ENCODE measurements at places on chromosomes 12 and 14.

DNA sequence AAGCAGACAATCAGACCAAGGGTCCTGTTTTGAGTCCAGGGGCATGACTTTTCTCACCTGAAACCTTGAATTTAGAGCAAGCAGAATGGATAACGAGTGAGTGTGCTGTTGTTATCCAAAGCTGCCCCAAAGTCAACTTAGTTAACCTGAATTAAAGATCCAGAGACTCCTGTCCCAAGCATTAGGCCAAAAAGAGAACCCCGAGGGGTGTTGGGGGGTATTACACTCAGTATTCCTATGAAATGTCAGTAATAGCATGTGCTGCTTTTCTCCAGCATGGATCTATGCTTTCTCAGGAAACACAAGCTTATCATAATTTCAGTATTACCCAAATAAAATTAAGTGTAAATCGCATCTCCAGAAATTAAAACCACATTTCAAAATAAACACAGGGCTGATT is 19.0 kb downstream of the EIF4B start:
- DNase-seq = no peak

DNA sequence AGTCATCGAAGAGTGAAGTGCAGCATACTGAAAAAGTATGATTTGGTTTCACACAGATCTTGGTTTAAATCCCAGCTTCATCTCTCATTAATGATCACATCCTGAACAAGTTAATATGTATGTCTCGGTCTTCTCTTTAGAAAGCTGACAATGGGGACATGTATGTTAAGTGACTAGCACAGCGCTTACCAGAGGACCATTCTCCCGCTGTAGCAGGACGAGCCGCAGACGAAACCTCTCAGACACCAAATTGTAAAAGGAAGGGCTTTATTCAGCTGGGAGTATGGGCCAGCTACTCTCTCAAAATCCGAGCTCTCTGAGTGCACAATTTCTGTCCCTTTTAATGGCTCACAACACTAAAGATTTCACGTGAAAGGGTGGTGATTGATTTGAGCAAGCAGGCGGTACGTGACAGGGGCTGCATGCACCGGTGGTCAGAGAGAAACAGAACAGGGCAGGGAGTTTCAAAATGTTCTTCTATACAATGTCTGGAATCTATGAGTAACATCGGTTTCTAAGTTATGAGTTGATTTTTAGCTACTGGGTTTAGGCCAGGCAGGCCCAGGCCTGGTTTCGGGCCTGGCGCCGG is 682.4 kb downstream of the DIO2 start:
- DNase-seq = no peak

GRCh38 chr14:93960108-93960475 is 16.3 kb downstream of the ASB2 start:
- no peak for DNase-seq

GRCh38 chr12:2593045-2593444 is 201.7 kb upstream of the FKBP4 start:
- no peak for DNase-seq

- DNase-seq = no peak
Measured at GRCh38 chr14:68399971-68400370, 392.9 kb downstream of the ZFP36L1 start.

- DNase-seq = no peak
Measured at GRCh38 chr12:70598467-70599193, 38.6 kb downstream of the PTPRB start.

DNA sequence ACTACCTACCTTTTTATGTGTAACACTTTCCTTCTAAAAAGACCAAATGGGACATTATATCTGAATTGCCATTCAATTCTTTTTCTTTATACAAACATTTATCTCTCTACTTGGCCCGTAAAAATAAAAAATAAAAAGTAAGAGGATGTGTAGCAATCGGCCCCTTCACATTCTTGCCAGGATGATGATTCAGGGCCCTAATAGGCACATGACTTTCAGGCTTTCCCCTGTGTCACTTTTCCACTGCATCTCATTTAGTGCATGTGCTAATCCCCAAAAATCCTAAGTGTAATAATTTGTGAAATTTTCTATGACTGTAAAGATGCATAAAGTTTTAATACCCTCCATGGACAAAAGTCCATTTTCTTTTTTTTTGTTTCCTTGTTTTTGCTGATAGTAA is 23.0 kb upstream of the ATP2B1 start:
- no peak for DNase-seq

- no peak for DNase-seq
Measured at GRCh38 chr12:10067264-10067663, 31.5 kb downstream of the CLEC1A start.

GRCh38 chr12:25958428-25959070 is at the start of gene RASSF8:
Gene RASSF8, plus strand, starts transcription at chr12:25958682. Its CDS starts 96,662 bp downstream, at chr12:26055344.
- DNase-seq = no peak

DNA sequence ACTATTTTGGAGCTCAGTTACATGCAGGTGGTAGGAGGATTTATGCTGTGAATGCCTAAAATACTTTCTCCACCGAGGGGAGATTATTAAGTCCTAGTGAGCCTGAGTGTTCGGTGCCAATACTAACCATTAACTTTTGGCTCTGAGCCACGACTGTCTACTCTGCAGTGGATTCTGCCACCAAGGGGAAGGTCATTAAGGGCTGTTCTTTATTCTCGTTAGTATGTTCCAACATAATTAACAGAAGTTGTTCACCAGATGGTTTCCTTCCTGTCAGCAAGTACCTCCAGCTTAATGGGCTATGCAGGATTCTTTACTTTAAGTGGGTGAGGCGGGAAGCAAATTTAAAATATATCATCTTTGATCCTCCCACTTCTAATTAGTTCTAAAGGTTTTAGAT is 326.3 kb downstream of the BMP4 start:
- DNase-seq = no peak

- DNase-seq = peak; percentile 86
Measured at GRCh38 chr14:69398053-69398817, at the start of the genes ERH and SLC39A9. Gene ERH, minus strand, starts transcription at chr14:69398299. Its CDS starts 66 bp downstream, at chr14:69398233. Gene SLC39A9, plus strand, starts transcription at chr14:69398692. Its CDS starts 678 bp downstream, at chr14:69399370.

GRCh38 chr12:101963697-101964096 is 86.3 kb downstream of the DRAM1 start:
- no peak for DNase-seq

- DNase-seq = peak; percentile 31
Measured at GRCh38 chr14:50559990-50560930, at the start of gene ATL1. Gene ATL1, plus strand, starts transcription at chr14:50560145. Its CDS starts 121 bp downstream, at chr14:50560266.

- no peak for DNase-seq
Measured at GRCh38 chr12:84920331-84920730, 7.7 kb upstream of the SLC6A15 start.

DNA sequence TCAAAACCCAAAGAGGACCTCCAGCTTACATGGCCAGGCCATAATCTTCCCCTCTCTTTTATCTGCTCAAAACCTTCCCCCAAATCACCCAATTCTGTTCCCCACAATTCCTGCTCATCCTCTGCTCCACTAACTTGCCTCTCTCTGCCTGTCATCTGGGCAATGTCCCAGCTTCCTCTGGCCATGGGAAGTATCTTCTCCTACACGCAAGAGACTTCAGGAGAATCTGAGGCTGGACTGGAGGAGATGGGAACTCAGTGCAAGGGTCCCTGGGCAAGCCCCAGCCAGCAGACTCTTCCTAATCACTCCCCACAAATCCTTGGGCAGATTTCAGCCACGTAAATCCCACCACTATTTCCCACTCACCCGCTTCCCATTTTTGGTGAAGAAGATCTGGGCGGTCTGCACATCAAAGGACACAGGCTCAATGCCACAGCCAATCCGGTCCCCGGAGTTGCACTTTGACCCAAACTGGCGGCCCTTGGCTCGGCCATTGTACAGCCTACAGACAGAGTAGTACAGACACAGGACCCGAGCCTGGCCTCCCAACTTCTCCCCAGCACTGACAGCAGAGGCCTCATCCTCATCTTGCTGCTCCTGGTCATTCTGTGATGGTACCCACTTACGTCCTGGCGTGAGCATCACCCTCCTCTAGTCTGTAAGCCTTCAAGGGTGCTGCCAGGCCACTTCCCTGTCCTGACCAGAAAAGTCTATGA is 4.7 kb downstream of the SPRYD3 start:
- no peak for DNase-seq

DNA sequence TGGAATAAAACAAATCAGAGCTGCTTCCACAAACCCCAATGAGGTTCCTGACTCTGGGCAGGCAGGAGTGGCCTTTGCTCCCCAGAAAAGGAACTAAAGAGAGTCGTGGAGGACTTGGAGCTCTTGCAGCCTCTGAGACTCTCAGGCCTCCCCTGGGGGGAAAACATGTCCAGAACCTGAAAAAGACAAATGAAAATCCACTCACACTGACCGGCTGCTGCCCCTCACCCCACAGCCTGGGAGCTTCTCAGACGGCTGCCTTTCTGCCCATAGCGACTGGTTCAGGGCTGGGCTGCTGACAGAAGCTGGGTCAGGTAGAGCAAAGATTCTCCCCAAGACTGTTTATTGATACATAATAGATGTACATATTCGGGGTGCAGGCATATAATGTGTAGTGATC is 356.0 kb downstream of the ADGRD1 start:
- no peak for DNase-seq

DNA sequence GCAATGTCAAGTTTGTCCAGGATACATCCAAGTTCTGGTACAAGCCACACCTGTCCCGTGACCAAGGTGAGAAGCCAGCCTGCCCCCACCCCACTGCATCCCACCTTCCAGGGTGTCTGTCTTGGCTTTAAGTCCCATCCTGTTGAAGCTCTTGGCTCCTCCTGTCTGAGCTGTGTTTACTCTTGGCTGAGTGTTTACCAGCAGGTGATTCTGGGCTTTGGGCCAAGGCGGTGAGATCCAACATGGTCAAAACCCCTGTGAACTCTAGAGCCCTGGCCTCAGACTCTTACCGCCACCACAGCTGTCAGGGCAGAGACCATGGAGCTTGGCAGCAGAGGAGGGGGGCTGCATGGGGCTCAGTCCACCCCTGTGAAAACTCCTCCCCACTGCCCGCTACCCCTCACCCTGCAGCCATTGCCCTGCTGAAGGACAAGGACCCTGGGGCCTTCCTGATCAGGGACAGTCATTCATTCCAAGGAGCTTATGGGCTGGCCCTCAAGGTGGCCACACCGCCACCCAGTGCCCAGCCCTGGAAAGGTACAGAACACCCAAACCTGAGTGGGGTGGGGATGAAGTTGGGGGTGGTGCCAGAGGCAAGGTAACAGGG is 11.6 kb downstream of the TNS2 start:
- no peak for DNase-seq

DNA sequence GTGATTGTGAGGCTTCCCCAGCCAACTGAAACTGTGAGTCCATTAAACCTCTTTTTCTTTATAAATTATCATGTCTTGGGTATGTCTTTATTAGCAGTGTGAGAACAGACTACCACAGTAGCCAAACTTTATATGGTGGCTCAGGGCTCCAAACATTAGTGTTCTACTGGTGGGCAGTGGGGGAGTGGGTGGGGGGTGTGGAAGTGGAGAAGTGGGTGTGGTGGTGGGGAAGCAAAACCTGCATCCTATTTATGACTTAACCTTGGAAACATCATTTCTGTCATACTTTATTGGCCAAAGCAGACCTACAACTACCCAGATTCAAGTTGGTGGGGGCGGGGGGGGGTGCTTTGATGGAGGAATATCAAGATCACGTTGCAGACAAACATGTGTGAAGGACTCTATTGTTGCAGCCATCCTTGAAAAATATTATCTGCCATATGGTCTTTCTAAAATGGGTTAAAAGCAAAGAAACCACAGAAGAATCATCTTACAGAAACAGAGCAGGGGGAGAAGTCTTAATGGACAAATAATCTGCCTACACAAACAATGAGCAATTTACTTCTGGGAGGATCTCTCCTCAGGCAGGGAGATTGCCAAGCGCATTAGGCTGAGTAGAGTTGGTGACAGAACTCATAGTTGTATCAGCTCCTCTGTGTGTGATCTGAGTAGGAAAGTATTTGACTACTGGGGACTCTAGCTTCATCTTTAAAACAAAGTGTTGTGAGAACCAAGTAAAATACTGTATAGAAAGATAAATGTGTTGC is 1.4 kb upstream of the PWP1 start:
- no peak for DNase-seq

DNA sequence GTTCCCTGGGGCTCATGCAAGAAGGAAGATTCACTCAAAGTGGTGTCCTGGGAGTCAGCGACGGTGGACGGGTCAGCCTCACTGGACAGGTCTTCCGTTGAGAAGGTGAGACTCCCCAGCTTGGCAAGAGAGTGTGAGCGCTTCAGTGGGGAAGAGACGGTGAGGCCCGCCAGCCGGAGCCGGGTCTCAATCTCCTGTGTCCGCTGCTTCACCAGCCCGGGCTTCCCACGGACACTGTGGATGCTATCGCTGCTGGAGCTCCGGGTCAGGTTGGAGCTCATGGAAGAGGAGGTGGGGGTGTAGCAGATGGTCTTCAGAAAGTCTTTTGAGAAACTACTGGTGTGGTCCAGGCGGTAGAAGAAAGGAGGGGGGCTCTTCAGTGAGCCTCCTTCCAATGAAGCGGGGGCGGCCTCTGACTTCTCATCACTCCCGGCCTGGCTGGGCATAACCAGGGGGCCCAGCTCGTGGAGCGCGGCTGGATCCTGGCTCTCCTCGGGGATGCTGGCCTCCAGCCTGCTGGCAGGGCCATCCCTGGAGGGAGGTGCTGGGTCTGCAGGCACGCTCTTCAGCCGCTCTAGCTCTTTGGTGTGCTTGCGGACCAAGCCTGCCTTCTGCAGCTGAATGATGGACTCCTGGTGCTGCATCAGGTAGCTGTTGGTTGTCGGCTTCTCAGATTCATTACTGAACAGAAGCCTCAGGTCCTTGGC is 56.9 kb upstream of the CORO1C start:
- no peak for DNase-seq

DNA sequence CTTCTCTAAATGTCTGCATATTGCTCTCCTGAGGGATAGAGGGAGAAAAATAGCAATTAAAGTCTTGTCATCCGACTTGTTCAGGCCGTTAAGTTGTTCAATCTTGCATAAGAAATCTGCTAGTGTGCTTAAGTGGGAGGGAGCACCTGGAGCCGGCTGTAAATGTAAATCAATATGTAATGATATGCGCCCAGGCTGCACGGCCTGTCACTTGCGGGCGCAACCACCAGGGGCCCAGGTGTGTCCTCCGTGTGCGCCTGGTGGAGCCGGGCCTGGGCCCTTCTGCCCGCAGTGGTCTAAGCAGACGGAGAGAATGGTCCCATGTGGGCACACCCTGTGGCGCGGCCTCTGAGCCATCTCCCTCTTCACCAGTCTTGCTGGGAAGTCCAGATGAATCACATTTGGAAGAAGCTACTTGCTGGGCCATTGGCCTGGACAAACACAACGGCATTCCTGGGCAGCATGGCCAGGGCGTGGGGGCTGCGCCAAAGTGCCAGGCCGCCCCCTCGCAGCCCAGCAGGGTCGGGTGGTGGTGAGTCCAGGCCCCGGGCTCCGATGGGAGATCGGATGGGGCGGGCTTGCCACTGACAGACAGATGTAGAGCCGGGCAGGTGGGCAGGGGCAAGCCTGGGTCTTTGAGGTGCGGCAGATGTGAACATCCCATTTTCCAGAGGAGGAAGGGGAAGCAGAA is 193.3 kb upstream of the C14orf180 start:
- no peak for DNase-seq

GRCh38 chr14:98912655-98913054 is 359.3 kb downstream of the BCL11B start:
- no peak for DNase-seq

Measured in stimulated activated CD4-positive, alpha-beta T cell treated with anti-CD3 and anti-CD28 coated beads, Interleukin-2, amount 100 ng/mL, for 48 hours (primary cell).